Activated CD4-positive, alpha-beta T cell treated with anti-CD3 and anti-CD28 coated beads, Interleukin-2, amount 50 U/mL, for 24 hours (primary cell): ENCODE measurements at places on chromosomes 5 and 9.

GRCh38 chr9:111274737-111275136, 55.3 kb downstream of the OR2K2 start:
- no peak for DNase-seq

- no peak for DNase-seq
These were observed 700.3 kb downstream of the DNAH5 start for GRCh38 chr5:13244151-13244550.

- no peak for DNase-seq
These were observed 34.6 kb downstream of the CSF1R start for GRCh38 chr5:150051657-150052195.

DNA sequence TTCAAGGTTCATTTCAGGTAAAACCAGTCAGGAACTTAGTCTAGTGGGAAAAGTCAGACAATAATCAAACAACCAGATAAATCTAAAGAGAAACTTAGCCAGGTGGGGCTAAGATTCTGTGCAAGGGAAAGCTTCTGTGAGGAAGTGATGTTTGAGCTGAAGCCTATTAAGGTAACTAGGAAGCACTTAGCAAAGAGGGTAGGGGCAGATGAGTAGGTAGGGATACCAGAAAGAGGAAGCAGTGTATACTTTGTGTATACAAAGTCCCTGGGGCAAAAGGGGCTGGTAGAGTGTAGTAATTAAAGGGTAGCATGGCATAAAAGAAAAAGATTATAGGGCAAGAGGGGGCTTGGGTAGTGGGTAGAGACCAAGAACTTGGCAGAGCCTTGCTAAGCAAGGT, 3.6 kb upstream of the SPATA24 start:
- no peak for DNase-seq

GRCh38 chr5:55427157-55427556, 107.6 kb downstream of the PLPP1 start:
- no peak for DNase-seq

GRCh38 chr5:73328640-73329039, 119.9 kb downstream of the FOXD1 start:
- DNase-seq, result no peak

GRCh38 chr9:38380872-38381534, 11.5 kb upstream of the ALDH1B1 start:
- no peak for DNase-seq

- no peak for DNase-seq
These were observed 6.2 kb downstream of the NDUFB6 start for GRCh38 chr9:32566770-32567169.

DNA sequence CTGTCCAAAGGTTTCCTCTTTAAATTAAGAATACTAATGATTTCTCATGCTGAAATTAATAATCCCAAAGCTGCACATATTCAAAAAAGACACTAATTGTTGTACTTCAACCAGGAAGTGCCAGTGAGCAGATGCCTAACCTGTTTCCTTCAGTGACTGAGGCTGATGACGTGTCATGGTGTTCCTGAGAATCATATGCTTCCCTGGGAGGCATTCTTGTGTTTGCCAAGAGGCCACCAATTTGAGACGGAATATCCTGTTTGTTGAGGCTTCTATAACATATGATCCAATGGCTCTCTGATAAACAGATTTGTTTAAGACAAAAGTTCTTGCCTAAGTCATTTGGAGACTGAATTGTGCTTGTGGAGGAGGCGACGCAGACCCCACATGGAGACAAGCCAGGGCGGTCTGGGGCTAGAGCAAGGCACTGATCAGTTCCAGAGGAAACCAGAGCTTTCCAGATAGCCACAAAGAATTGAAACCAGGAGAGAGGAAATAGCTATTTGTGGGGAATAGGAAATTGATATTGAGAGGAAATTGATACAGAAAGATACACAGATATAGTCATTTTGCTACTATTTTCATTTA, 66.4 kb upstream of the ZNF608 start:
- no peak for DNase-seq

DNA sequence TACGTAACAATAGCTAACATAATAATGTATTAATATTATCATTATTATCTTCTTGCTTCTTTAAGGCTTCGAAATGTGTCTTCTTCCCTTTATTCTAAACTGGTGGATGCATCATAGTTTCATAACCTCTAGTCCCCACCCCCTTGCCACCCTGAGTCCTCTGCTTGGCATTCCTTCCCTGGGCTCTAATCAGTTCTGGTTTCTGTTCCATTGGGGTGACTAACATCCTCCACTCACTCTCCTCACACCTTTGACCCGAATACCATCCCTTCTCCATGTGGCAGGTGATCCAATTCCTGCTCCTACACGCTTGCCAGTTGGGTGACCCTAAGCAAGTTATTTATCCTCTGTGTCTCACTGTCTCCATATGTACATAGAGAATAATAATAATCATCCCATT, 286.1 kb downstream of the TRPM3 start:
- DNase-seq, result no peak

DNA sequence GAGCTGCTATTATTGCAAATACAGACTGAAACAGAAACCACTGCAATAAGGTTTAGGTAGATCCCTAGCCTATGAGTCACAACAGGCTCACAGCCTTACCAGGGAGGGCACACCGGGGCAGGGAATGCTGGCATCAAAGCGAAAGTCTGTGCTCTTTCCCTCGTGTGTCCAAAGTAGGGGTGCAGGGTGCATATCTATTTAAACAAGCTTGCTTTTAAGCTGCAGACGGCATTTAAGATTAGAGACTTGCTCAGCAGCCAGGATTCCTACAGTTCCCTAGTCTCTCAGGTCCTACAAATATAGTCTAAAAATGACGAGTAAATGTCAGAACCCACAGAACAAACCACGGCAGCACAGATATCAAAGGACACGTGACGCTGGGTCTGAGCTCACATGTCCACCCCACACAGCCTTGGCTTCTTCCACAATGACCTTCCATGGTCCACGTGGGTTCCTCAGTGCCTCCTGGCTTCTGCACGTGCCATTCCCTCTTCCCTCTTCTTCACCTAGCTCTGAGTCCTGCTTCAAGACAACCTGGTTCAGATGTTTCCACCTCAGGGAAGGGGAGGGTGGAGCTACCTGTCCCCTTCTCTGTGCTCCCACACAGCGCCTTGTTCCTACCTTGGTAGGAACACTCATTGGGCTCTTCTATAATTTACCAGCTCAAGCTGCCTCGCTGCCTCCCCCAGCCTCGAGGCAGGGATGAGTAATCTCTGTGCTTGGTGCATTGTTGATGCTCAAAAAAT, 193.2 kb downstream of the MAPKAP1 start:
- DNase-seq, result peak; percentile 27

DNA sequence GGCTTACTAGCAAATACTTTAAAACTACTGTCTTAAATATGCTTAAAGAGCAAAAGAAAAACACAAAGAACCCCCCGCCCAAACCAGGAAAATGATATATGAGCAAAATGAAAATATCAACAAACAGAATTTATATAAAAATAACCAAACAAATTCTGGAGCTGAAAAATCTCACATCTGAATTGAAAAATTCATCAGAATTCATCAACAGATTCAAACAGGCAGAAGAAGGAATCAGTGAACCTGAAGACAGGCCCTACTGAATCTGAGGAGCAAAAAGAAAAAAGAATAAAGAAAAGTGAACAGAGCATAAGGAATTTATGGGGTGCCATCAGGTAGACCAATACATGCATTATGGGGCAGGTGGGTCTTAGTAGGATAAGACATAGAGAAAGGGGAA, 49.8 kb upstream of the SPTLC1 start:
- DNase-seq, result no peak

GRCh38 chr5:77935506-77936364, 159.6 kb upstream of the TBCA start:
- no peak for DNase-seq

DNA sequence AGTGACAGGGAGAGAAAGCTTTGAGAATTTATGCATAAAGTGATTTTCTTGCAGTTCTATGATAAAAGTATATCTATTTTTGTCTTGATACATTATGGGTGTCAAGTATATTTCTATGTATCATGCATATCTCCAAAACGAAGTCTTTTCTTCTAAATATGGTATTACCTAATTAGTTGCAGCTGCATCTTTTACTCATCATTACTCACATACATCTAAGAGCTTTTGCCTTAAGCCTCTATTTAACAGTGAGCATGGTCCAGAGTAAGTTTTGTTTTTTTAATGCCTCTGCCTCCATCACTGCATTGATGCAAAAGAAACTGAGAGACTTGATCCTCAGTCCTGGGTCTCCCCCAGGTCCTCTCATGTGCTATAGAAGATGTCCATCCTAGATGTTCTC, 40.0 kb upstream of the SMC5 start:
- no peak for DNase-seq

- DNase-seq, result no peak
These were observed 14.6 kb downstream of the ANKS6 start for GRCh38 chr9:98781588-98782383.

- no peak for DNase-seq
These were observed at the start of gene MYOZ3 for GRCh38 chr5:150661086-150661485. MYOZ3 (plus strand) TSS chr5:150661251; CDS start chr5:150662942, 1,691 bp downstream.

DNA sequence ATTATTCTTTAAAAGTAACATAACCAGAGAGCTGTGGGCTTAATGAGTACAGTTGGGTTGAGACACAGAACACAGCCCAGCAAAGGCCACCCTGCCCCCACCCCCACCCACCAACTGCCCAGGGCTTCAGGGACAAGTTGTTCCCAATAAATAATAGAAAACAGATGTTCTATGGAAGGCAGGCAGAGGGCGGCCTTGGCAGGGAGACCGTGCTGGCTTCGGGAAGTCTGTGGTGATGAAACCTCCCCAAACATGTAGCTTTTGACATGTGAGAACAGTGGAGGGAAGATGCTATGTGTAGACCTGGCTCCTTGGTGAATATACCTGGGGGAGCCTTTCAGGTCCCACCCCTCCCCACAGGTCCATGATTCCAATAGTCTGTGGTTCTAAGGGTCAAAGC, 10.0 kb downstream of the TRAF1 start:
- no peak for DNase-seq

- no peak for DNase-seq
These were observed 355.9 kb upstream of the TLE4 start for GRCh38 chr9:79215821-79216220.

- no peak for DNase-seq
These were observed 115.7 kb downstream of the UGCG start for GRCh38 chr9:112012026-112012902.

- no peak for DNase-seq
These were observed 86.3 kb upstream of the IRX1 start for GRCh38 chr5:3509290-3509689.

DNA sequence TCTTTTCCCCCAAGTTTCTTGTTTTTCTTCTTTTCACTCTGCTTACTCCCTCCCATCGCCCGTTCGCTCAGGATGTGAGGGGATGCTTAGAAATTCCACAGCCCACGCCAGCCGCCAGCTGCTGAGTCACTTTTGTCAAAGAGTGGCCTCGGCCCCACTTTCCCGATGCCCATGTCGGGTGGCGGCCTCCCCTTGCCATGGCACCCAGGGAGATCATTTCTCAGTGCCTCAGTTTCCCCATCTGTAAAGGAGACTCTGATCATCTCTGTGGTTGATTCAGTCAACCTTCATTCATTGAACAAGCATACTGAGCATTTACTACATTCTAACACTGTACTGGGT, 353 bp upstream of the PDGFRB start:
- no peak for DNase-seq
